Thoracic aorta (tissue), 2 donors: ENCODE measurements at places on chromosomes 3 and 15.

DNA sequence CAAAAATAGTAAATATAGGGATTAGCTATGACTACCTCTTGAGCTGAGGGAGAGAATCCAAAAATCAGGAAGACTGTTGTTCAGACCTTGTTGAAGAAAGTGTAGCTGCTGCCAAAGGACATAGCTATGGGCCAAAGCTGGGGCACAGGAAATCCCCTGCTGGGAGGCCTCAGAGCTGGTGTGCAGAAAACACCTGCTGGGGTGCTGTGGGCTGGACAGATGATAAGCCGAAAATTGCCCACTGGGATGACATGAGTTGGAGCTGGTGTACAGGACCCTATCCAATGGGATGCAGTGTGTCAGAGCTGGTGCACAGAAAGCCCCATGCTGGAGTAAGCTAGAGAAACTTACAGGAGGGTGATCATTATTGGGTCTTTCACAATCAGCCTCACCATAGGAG, 121.9 kb downstream of the NEO1 start:
- DNase-seq = no peak

DNA sequence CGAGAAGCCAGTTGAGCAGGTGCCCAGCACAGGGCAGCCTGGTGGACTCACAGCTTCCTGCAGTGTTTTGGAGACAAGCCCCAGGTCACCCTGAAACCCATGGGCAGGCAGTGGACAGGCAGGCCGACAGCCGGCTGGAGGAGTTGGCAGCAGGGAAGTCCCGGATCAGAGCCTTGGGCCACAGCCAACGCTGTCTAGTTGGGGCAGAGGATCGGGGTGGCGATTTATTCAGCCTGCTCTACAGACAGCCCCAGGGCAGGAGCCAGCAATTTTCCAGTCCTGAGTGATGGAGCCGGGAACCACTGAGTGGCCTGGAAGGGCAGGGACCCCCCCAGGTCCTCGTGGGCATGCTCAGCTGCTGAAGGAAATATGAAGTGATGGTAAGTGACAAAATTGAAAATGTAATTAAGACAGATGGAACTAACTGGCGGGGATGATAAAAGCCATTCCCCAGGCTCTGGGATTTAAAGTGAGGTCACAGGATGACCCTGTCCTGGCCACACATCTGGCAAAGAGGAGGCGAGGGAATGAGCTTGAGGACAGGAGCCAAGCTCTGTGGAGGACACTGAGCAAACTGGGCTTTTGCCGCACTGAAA, 34.4 kb upstream of the TBC1D21 start:
- DNase-seq = no peak

- DNase-seq = no peak
These were observed 120.1 kb downstream of the SRGAP3 start for GRCh38 chr3:9129365-9129764.

DNA sequence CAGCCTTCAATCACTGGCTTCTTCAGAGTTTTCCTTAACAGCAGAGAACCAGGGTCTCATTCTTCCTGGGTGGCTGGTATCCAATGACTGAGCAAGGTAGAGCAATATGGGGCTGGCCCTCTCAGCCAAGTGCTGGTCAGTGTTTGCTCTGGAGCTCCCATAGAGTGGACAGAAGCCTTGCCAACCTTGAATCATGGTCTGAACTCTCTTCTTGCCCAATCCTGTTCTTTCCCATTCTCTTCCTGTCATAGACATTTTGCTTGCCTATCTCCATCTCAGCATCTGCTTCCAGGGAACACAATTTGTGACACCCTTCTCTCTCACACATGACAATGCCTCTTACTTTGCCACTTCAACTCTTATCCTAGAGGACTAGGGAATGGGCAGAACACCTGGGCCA, 245.6 kb upstream of the PEX5L start:
- DNase-seq = no peak

DNA sequence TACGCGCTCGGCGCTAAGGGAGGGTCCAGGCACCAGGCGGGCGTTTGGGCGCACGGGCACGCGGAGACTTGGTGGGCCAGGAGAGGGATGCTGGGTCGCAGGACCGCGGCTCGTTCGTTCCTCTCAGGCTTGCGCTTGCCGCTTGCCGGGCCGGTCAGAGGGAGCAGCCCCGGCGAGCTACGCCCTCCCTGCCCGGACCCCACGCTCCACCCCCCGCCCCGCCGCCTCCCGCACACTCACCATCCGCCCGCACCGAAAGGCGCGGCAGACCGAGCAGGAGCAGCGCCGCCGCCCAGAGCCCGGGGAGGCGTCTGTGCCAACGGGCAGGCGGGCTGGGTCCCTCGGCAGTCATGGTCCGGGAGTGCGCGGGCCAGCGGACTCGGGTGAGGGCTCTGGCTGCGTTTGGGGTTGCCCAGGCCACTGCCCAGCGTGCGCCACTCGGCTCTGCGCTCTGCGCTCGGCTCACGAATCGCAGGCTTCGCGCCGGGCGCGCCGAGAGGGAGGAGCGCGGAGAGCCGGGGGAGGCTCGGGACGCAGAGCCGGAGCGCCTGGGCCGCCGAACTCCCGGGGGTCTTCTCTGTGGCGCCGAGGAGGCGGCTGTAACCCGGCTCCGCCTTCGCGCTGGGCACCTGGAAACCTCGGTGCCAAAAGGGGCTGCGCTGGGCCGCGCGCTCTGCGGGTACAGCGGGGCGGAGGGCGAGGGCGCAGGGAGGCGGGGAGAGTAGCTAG, at the start of gene SUSD5:
TSS of gene SUSD5 (minus strand) at position 365 of the 729 bp plus-strand sequence. CDS start at position 352, 13 bp downstream.
- no peak for DNase-seq

- DNase-seq = no peak
These were observed 77.7 kb downstream of the CBLB start for GRCh38 chr3:105791131-105791530.

GRCh38 chr3:113873293-113873692, 34.7 kb downstream of the GRAMD1C start:
- no peak for DNase-seq

DNA sequence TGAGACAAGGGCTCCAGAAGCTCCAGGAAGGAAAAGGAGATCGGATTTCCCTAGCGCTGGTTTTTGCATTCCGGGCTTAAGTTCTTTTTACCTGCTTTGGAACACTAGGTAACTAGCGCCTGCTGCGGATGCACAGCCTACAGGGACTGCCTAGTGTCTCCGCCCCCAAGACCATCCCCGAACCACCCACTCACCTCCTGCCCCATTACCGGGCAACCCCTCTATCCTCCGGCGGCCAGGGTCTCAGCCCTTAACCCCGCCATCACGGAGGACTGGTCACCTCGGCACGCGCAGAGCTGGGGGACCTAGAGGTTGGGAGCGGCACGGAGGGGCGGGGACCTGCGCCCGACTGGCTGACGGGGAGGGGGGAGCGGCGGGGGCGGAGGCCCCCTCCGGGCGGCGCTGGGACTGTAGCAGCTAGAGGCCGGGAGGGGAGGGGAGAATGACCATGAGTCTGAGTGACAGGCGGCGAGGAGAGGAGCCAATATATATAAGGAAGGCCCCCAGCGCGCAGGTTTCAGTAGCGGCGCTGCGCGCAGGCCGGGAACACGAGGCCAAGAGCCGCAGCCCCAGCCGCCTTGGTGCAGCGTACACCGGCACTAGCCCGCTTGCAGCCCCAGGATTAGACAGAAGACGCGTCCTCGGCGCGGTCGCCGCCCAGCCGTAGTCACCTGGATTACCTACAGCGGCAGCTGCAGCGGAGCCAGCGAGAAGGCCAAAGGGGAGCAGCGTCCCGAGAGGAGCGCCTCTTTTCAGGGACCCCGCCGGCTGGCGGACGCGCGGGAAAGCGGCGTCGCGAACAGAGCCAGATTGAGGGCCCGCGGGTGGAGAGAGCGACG, at the start of gene DLL4:
TSS of gene DLL4 (plus strand) at position 520 of the 839 bp plus-strand sequence. CDS start 329 bp downstream, outside the sequence.
- no peak for DNase-seq

DNA sequence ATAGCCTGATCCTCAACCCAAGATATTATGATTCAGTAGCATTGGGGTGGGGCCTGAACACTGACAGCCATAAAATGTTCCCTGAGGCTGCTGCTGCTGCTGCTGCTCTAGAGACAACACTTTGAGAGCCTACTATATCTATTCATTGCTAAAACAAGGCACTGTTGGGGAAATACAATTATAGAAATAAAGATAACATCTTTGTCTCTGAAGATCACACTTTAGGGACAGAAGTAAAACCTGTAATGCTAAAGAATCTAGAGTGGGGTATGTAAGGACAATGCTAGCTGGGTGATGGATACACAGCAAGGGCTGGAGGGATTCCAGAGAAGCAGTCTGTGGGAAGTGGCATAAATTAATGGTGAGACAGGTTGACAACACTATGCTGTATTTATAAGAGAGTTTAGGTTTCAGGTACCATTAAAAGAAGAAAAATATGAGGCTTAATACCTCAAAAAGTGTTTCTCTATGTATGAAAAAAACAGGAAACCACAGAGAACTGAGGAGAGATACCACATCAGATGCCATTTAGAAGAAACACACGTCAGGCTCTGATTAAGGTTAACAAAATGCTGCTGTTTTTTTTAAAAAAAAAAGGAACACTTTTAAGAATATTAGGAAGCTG, 115.9 kb downstream of the CBLB start:
- no peak for DNase-seq
